Liver (tissue), 10 donors: ENCODE measurements at places on chromosomes 1 and 21.
A peak's percentile ranks its signal among the peaks of the same experiment; 100 is the strongest.

DNA sequence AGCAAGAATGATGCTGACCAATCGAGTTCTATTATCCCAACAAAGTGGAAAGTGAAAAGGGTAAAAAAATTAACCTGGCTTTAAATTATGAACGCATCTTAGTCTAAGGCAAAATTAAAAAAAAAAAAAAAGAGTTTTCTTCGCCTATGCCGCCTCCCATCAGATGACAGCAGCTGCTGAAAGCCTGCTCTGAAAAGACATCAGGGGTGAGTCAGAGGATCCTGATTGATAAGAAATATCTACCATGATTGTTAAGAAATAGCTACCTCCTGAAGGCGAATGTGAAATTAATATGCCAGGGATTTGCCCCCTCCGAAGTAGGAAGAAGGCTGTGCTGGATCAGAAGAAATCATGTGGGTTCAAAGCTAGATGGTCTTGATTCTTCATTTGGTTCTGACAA, 216.8 kb upstream of the C1orf87 start:
- no peak for DNase-seq

DNA sequence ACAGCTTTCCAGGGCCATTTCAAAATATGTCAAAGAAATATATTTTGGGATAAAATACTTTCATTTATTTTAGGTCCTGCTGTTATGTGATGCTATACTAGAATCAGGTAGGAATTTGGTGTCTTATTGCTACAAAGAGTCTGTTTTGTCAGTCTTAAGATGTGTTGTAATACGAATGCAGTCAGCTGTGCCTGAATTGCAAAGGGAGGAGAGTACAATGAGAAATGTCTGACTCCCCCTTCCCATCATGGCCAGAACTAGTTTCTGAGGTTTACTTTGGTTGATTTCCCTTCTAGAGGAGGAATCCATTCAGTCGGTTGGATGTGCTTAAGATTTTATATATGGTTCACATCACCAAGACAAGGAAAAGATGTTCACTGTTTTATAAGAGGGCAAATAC, 75.7 kb upstream of the TNFSF18 start:
- no peak for DNase-seq

DNA sequence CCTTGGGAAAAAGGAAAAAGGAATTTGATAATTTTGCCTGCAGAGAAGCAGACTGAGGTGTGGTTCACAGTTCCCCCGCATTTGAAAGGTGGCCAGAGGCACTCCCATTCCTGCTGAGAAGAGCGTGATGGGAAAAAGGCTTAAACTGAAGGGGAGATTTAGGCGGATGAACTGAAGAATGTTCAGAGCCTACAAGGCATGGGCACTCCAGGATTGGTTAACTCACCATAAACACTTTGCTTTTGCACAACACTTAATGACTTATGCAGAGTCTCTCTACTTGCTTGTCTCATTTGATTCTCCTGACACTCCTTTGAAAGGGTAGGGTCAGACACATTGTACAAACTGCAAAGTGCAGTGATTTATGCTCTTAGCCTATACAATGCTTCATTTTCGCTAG, 119.6 kb upstream of the RUNX1 start:
- DNase-seq = no peak

GRCh38 chr1:36996106-36996505, 38.2 kb downstream of the GRIK3 start:
- DNase-seq = no peak

DNA sequence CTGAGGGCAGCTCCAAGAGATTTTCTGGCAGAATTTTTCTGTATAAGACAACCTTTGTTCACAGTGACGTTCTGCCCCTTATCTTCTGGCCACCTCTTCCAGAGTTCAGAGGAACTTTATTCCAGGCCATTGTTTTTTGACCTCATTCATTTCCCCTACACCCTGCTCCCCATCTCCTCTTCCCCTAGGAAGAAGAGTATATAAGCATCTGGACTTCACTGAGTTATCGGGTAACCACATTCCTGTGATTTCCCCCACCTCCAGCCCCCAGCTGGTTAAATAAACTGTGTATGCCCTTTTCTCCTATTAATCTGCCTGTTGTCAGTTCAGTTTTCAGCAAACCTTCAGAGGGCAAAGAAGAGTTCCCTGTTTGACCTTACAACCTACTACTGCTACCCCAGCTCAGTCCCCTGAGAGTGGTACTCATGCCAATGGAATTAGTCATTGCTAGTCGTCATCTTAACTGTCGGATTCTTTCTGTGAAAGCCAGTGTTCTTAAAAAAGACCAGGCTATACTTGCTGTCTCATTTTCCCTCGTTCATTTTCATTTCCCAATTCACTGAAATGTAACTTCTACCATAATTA, 14.3 kb upstream of the ALG14 start:
- DNase-seq = no peak

GRCh38 chr1:163427279-163427678, 105.5 kb downstream of the NUF2 start:
- no peak for DNase-seq

GRCh38 chr1:66535853-66536252, 1.9 kb downstream of the SGIP1 start:
- DNase-seq = no peak

- DNase-seq = peak; percentile 33
Observed at GRCh38 chr1:40450495-40451237, 390 bp downstream of the ZFP69B start.

DNA sequence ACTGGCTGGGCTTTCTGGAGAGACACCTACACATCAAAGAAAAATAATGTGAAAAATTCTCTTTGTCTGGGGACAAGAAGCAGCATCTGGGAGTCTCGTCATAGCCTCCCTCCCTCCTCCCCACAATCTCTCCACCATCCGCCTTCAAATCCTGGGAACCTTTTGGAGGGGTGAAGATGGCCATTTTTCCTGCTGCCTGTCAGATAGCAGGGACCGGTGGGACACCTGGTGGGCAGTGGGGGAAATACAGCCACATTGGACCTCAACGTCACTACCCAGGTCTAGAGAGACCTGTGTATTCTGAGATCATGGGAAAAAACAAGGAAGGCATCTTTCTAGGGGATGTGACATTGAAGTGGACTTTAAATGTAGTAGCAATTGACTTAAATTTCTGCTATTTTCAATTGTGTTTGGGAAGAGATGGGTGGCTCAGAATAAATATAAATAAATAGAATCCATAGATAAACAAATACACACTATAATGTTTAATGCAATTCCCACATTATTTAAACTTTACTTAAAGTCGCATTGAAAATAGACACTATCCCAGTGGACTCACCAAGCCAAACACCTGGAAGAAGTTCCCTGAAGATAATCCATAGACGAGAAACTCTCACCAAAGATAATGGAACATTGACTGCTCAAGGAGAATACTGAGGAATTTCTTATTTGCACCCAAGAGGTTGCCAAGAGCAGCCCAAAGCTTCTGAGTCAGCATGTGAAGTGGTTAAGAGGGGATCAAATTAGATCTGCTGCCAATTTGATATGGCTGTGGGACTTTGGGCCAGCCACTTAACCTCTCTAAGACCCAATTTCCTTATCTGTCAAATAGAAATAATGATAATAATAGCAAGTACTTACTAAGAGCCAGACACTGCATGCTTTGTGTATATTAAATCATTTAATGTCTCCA, 147.6 kb upstream of the CAMK1G start:
- DNase-seq = peak; percentile 69

GRCh38 chr1:58814251-58815068, 30.6 kb upstream of the JUN start:
- peak; percentile 44 for DNase-seq

GRCh38 chr1:23424293-23425192, at the start of gene TCEA3:
TSS of gene TCEA3 (minus strand) at chr1:23424748. CDS start at chr1:23424633, 115 bp downstream.
- DNase-seq = peak; percentile 68

DNA sequence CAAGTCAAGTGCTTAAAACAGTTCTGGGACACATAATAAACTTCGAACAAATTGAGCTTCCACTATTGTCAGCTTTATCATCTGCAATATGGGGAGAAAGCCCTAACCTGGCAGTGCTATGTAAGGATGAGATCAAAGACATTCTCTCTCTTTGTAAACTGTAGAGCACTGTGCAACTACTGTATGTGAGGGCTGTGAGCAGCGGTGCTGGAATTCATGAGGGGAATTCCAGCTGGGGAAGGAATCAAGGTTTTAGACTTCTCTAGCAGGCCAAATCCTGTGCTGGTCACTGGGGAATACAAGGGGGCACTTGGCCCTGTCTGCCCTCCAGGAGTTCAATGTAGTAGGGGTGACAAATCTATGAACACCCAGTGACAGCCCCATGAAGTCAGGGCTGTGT, 9.3 kb downstream of the FAM151A start:
- DNase-seq = no peak

DNA sequence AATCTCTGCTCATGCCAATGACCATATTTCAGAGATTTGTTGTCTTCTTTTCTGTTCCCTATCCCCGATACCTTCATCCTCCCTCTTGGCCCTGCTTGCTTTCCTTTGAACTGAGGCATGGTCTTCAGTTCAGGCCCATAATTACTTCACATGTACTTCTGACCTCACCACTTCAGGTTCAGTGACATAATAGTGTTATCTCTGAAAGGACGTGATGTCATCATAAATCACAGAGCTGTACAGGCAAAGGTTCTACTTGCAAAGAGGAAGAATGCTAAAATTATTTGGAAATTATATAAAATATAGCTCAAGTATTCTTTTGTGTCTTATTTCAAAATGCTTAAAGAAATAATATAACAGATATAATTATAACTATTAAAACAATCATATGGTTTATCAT, 230.3 kb upstream of the ESRRG start:
- no peak for DNase-seq

- DNase-seq = no peak
Observed at GRCh38 chr21:42429021-42429420, 25.3 kb downstream of the UBASH3A start.

DNA sequence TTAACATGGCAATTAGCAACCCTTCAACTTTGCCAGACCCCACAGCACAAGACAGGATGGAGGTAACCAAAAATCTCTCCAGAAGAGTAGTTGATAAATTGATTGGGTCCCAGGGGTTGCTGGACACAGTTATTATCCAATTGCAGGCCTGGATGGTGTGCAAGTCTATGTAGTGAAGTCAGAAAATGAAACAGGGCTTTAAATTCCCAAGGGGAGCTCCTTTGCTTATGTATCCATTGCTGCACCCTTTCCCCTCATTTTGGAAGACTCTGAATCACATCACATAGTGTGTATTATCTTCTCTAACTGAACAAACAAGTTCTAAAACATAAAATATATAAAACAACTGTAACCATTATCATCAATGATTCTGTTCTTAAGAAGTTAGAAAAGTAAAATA, 550.2 kb downstream of the LMO4 start:
- DNase-seq = no peak

DNA sequence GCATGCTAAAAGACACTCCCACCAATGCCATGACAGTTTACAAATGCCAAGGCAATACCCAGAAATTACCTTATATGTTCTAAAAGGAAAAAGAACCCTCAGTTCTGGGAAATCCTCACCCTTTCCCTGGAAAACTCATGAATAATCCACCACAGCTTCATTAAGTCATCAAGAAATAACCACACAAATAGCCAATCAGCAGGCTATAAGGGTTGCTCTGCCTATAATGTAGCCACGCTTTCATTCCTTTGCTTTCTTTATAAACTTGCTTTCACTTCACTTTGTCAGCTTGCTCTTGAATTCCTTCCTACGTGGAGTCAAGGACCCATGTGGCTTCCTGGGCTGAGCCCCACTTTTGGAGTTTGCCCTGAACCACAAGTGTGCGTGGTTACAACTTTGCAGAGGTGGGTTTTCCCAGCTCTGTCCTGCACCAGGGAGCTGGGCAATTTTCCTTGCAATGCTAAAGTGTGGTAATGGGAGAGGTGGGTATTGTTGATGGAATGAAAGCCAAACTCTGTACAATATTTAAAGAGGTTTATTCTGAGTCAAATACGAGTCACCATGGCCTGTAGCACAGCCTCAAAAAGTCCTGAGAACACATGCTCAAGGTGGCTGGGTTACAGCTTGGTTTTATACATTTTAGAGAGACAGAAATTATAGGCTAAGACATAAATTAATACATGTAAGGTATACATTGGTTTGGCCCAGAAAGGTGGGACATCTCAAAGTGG, 42.2 kb upstream of the COG2 start:
- no peak for DNase-seq

DNA sequence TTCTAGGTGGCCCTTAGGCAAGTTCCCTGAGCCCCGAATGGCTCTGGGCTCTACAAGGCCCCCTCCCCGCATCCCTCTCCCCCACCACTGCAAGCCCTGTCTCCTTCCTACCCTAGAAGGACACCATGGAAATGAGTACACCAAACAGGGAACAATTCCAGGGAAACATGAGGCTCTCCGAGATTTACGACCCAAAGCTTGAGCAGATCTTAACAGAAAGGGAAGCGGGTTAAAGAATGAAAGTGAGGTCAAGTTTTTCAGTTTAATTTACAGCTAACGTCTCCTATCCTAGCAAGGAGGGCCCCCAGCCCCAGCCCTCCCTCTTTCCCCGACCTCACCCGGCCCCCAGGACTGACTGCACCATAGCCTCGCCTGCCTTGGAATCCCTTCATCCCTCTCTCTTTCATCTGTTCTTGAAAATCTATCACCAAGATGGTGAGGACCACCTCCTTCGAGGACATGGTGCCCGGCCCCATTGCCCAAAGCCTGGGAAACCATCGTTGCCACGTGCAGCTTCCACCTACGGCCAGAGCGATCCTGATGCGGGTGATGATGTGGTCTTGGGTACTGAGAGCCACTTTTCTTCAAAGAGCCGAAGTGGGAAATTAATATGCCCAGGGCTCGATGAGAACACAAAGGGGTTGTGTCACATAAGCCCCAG, 30.5 kb downstream of the SIM2 start:
- no peak for DNase-seq

- no peak for DNase-seq
Observed at GRCh38 chr1:52814465-52814864, 28.1 kb upstream of the ZYG11A start.

- DNase-seq = no peak
Observed at GRCh38 chr1:175116903-175117302, 49.3 kb downstream of the TNN start.

DNA sequence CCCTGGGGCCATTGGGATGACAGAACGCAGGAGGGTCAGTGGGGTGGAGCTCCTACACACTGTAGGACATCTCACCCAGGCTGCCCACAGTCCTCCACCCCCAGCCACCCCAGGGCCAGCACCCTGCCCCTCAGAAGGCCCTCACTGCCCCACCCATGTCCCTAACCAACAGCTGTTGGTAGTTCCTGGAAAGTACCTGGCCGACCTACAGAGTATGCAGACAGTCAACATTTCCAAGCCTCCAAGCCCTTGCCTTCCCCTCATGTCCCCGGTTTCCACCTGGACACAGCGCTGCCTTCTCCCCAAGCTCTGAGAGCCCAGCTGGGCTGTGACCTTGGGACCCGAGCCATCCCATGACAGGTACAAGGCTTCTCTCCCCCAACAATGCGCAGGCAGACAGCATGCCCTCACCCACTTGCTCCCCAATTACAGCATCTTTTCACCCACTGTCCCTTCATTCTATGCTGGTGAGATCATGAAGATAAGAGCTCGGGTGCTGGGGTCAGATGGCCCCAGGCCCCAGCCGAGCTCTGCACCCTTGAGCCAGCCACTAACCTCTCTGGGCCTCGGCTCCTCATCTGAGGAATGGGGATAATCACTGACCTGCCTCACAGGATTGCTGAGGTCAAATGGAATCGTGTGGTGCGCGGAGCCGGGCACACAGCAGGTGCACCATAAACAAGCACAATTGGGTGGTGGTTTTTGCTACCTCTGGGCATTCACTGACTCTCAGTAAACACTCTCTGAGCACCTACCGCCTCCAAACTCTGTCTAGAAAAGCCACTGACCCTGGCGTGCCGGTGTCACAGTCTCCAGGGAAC, 11.2 kb downstream of the LAPTM5 start:
- DNase-seq = no peak
